ENCODE measurements at places on chromosomes 5 and 9.

DNA sequence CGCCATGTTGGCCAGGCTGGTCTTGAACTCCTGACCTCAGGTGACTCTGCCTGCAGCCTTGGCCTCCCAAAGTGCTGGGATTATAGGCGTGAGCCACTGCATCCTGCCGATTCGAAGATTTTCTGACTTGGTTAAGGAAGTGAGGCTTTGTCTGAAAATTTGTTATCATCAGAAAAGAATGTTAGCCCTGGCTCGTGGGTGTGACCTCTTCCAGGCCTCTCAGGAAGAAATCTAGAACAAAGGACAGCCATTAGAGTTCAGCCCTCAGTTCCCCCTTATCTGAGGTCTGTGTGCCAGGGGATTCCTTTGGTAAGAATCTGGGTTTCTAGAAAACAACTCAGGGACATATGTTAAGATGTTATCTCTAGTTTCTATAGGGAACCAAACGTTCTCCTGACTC lies 6.2 kb downstream of the OR2S2 start:
- DNase-seq: no peak

DNA sequence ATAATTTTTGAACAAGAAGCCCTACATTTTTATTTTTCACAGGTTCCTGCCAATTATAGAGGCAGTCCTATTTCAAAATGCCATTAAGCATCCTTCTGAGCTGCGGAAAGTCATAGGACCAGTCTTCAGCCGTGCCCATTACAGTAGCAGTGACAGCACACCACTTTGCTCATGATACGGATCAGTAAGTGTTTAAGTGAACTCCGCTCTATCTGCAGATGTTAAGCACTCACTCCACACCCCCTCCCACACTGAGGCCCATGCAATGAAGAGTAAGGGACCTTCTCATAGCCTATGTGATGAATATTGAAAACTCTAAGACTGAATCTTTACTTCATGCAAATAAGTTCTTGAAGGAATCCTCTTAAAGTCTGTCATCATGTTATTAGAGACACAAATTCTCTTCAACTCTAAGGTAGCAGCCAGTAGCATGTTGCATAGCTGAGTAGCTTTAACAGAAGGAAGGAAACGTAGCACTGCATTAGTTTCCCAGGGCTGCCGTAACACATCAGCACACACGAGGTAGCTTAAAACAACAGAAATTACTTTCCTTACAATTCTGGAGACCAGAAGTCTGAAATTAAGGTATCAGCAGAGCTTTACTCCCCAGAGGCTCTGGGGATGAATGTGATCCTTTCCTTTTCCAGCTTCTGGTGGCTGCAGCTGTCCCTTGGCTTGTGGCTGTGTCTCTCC lies 20.3 kb upstream of the TAF11L2 start:
- DNase-seq: no peak

- no peak for DNase-seq
These were observed 102.2 kb downstream of the SNX18 start for GRCh38 chr5:54619731-54620130.

- DNase-seq: no peak
These were observed 81.5 kb downstream of the NRG2 start for GRCh38 chr5:139961435-139962157.

DNA sequence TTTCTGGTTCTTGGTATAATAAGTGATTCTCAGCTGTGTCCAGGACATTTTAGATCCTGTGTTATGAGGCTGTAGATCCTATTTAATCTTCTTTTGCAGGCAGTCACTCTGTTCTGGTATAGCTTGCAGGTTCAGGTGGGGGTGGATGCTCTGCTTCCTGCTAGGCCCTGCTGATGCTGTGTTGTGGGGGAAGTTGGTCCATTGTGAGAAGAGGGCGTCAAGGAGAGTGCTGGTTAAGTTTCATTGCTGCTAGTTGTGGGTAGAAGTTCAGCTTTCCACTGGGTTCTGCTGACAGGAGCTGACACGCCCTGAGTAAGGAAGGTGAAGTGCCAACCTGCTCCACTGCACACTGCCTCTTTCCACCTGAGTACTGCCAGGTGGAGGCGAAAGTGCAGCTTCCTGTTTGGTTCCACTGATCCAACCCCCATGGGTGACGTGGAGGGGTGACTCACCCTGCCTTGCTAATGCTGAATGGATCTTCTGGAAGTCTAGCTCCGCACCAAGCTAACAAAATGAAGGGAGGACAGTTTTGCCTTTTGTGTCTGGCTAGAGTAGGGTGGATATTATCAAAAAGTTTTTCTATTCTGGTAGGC lies 16.3 kb downstream of the NMRK1 start:
- peak; percentile 77 for DNase-seq

DNA sequence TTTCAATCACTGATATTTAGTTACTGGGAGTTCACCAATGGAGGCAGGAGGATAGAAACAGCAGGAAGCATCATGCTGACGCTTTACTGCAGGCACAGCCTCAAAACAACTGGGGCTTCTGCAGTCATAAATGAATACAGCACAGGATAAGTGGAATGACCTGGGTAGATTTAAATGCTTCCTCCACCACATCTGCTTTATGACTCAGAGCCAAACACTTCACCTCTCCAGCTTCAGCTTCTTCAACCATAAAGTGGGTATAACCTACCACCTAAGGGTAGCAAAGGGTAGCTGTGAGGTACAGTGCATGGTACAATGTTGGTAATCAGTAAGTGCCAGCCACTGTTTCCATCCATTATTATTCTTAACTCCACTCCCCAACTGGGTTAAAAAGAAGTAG lies 28.4 kb downstream of the RASEF start:
- DNase-seq: peak; percentile 34

DNA sequence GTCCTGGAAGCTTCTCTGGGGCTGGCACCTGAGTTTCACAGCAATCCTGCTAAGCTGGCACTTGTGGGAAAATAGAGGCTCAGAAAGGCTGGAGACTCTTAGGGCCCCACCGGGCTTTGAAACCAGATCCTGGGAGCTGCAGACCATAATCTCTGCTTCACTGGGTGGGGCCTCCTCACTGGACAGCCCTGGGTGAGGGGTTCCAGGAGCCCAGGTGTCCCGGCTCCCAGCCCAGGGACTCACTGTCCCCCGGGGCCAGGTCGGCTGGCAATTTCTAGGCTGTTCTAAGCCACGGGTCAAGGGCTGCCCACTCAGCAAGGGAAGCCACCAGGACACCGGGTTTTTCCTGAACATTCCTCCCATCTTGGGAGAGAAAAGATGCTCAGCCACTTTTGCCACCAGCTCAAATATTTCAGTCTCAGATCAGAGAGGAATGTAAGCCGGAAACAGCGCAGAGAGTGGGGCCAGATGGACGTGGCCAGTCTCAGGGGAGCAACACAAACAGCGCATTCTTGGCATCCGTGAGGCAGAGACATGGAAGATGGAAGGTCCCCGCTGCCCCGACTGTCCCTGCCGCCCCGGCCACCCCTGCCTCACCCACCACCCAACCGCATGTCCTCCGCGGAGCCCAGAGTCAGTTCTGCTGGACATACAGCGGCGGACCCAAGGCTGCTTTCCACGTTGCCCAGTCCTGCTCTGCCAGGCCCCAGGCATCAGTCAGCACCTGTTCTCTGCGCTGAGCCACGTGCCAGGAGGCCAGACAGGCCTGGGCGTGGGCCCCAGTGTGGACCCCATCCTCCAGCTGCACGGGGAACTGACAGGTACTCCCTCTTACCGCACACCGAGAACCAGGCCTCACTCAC lies 72.6 kb downstream of the VAV2 start:
- DNase-seq: no peak

DNA sequence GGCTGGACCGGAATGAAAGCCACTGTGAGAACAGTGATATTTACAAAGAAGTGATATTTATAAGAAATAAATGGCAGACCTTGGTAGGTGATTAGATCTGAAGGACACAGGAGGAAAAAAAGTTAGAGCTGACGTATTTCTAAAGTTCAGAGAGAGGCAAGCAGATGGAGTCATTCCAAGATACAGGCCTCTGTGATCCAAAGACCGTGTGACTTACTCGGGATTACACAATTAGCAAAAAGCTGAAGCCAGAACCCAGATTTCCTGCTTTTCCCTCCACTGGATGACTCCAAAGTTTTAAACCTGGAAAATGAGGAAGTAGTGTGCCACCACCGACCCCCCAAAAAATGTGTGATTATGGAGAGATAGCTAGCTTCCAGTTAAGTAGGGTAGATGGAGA lies 3.1 kb upstream of the DOCK8 start:
- no peak for DNase-seq

- DNase-seq: no peak
These were observed 202.1 kb downstream of the FBXL7 start for GRCh38 chr5:15702102-15702501.

GRCh38 chr5:176732306-176732705 lies 78.1 kb upstream of the UNC5A start:
- DNase-seq: no peak

DNA sequence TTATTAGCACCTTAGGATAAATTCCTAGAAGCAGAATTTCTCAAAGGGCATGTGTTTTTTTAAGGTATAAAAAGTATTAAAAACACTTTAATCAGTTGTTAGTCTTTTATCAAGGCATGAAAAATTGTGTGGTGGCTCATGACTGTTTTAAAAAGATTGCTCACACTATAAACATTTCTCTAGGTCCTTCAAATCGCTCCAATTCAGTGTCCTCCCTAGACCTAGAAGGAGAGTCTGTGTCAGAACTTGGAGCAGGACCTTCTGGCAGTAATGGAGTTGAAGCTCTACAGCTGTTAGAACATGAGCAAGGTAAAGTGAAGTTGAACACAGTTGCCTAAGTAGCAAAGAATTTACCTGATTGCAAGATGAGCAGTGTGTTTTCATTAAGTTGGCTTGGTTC lies 62.0 kb downstream of the GAPVD1 start:
- no peak for DNase-seq

GRCh38 chr5:169460123-169460522 lies 123.5 kb upstream of the SPDL1 start:
- no peak for DNase-seq

- DNase-seq: no peak
These were observed 53.9 kb downstream of the MLLT3 start for GRCh38 chr9:20568400-20568799.

- DNase-seq: no peak
These were observed 59.7 kb downstream of the OSMR start for GRCh38 chr5:38905516-38905915.

DNA sequence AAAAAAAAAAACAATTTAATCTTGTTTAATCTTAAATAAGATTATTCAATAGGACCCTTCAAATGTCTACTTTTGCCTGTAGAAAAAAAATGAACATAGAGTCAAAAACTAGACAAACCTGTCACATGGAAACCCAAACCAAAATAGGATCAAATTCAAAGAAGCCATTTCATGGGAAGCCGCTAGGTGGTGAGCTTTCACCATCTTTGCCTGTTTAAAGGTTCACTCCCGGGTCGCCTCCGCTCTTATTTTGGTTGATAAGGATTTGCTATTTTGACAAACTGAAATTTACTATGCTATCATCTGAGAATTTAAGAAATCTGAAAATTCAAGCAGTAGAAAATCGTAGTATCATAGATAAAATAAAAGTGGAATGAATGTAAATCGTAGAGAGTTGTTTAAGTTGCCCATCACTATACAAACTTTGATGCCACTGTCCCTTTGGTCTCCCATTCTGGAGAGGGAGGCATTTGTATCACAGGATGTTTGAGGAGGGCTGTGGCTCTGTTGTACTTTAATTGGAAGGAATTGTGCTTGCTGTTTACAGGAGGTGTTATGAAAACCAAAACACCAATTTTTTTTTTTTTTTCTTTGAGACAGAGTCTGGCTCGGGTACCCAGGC lies 43.5 kb upstream of the DNAH5 start:
- peak; percentile 52 for DNase-seq

- peak; percentile 22 for DNase-seq
These were observed 37.8 kb downstream of the PRELID2 start for GRCh38 chr5:145797336-145797735.

DNA sequence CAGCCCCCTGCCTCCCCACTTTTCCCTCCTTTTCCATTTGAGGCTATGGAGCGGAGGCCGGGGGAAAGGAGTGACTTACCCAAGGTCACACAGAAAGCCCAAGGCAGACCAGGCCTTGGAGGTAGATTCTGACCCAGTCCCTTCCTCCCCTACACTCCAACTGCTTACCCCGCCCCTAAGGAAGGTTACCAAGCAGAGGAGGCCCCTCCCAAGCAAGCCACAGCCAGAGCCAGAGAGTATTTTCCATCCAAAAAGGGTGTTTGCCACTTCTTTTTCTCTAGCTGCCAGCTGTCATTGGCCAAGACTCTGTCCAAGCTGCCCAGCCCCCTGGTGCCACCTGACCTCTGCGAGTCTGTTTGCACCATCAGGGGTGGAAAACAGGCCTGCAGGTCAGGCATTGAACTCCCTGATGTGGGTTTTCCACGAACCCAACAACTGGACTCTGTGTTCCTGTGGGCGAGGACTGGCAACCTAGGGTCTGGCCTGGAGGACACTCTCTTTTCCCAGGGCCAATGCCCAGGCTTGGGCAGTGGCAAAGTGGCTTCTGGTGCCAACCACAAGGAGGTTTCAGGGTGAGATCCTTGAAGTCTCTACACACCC lies 6.3 kb upstream of the ASS1 start:
- DNase-seq: no peak

GRCh38 chr9:37917313-37917731 lies 13.4 kb upstream of the SLC25A51 start:
- DNase-seq: no peak

- no peak for DNase-seq
These were observed 81.3 kb upstream of the TMEM171 start for GRCh38 chr5:73039082-73039481.

DNA sequence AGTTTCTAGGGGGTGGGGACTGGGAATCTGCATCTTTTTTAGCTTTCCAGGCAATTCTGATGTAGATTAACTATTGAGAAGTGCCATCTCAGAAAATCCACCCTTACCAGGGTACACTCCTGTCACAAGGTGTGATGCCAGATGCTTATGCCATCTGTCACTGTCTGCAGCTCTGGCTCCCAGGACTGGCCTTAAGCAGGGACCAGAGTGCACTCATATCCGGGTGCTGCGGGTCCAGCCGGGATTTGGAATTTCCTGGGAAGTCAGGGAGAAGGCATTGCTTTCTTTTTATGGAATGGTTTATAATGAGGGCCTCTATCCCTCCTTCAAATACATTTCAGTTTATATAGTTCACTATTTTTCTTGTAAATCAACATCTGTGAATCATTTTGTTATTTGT lies 92.6 kb downstream of the TMEM174 start:
- DNase-seq: no peak

DNA sequence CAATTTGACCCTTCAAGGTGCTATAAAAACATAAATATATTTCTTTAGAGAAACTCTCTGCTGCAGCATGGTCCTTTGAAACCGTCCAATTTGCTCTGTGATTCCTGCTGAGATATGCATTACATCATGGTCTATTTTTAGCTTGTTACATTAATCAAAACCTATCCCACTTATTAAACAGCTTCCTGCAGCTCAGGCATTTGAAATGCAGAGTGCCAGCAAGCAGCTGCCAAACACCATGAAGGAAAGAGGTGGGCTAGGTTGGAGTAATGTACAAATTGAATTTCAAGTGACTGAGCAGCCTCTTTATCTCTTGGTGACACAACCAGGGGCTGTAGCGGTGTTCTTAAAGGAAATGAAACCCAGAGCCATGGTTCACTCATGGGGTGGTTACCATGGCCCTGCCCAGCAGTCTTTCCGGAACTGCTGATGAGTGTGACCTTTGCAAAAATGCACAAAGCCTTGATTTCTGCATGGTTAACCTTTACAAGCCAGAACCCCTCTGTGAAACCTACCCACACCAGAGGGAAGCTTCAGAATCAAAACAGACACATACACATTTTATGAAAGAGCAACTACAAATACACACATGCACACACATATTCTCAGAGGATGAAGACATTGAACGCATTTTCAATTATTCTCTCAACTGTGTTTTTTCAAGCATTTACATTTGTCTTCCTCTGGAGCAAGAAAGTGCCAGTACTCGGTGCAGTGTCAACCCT lies 155.8 kb upstream of the ZNF608 start:
- no peak for DNase-seq
